ENCODE measurements at places on chromosomes 4 and X.

GRCh38 chr4:40931238-40931637 lies 181.5 kb downstream of the NSUN7 start:
- no peak for DNase-seq

DNA sequence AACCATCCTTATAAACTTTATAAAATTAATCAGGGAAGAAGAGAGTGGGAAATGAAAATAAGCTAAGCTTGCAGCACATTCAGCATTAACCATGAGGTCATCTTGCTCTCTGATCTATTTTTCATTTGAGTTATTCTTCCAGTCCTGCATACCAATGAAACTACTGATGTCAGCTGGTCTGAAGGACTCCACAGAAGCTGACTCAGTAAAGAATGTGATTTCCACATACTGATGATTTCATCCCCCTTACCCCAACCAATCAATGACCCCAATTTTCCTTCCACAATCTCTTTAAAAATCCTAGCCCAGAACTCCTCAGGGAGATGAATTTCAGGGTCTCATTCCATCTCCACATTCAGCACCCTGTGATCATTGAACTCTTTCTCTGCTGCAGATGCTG lies 18.8 kb upstream of the DSPP start:
- DNase-seq: no peak

GRCh38 chr4:94537921-94538628 lies 86.3 kb downstream of the PDLIM5 start:
- no peak for DNase-seq

GRCh38 chr4:182955411-182955810 lies 38.2 kb upstream of the DCTD start:
- no peak for DNase-seq

DNA sequence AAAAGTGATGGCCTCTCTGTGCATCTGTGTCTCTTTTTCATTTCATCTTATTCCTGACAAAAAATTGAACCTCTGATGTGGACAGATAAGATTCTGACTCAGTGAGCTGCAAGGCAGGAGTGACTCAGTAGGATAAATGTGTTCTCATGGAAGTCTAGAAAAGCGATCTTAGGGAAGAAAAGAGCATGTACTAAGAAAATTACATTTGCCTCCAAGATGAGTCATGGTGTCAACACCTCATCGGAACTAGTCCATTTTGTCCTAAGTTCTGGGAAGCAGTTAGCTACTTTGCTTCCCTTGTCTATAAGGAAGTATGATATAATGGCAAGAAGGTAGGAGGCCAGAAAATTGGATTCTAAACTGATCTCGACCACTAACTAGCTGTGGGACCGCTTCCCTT lies 83.5 kb upstream of the AFF2 start:
- DNase-seq: no peak

DNA sequence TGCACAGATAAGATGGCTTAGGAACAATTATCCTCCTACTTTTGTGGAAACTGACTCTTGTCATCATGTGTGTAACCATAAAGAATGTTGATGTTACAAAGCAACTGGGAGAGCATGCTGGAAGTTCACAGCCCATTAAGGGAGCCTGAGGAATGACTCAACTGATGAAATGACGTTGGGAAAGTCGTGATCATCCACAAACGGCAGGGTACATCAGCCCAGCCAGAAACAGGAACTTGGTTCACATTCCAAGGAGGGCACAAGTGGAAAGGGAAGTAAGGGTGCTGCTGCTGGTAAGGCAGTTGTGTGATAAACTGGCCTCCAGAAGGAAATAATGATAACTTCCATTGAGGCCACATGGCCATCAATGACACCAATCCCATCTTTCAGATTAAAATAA lies 6.7 kb downstream of the TEC start:
- no peak for DNase-seq

DNA sequence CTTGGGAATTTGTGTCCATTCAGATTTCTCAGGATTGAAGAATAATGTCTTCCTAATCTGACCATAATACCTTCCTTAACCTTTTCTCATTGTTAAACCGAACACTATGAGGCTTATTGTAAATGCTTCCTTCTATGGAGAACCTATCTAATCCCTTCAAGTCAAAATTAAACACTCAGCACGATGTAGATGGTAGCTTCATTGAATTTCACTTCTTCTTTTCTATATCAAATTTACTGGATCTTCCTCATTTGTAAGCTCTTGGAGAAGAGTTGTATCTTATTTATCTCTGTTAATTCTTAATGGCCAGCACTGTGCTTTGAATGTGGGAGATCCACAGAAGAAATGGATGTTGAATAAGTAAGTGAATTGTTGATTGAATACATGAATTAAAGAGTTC lies 109.0 kb upstream of the RAPGEF2 start:
- no peak for DNase-seq

- DNase-seq: no peak
These were observed 25.5 kb upstream of the NXT2 start for GRCh38 chrX:109511113-109511512.

DNA sequence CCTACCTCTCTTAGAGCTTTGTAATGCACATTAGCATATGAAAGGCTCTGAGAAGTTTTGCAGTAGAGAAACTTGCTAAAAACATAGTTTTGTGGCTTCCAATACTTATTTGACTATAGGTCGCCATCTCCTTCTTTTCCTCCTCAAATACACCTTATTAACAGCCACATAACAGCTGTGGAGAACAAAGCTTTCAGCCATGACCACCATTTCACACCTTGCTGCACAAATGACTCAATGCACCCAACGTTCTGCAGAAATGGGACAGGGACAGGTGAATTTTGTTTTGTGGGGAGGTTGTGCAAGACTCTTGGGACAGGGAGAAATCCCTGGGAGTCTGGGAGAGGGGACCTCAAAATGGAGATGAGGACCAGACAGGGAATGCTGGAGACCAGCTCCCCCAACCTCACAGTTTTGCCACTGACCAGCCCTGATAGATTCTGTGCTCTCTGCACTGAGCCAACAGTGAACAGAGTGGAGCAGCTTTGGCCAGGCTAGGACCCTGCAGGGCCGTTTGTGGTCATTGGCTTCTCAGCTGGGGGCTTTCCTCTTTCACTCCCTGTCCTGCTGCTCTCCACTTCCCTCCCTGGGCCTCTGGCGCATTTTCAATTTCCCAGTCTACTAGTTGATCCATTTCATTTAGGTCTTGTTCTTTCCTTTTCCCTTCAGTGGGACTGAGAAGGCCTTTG lies 16.6 kb downstream of the FRMPD3 start:
- DNase-seq: peak; percentile 28

DNA sequence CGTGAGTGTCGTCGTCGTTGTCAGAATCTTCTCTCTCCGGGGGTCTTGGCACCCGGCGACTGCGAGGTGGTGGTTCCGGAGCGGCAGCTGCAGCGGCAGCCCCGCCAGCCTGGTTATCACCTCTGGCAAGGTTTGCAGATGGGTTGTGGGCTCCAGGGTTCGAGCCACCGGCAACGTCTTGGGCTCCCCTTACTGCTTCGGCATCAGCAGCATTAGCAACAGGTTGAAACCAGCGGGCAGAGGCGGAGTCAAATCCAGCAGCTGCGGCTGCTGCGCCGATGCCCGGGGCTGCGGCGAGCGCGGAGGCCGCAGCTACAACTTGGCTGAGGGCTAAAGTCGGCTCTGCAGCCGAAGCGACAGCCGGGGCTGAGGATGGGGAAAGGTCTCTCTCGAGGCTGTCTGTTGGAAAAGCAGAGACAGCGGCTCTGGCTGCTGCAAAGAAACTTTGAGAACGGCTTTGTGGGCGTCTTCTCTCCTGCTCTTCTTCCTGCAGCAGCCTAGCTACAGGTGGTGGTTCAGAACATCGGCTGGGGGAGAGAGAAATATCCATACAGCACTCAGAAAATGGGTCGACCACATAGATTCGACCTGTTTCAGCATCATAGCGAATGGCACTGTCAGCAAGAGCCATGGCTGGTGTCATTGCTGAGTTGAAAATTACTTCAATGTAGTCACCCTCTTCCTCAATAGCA lies 3.6 kb downstream of the IRS4 start:
- no peak for DNase-seq

- no peak for DNase-seq
These were observed 9.6 kb upstream of the TMSB4X start for GRCh38 chrX:12965131-12965940.

DNA sequence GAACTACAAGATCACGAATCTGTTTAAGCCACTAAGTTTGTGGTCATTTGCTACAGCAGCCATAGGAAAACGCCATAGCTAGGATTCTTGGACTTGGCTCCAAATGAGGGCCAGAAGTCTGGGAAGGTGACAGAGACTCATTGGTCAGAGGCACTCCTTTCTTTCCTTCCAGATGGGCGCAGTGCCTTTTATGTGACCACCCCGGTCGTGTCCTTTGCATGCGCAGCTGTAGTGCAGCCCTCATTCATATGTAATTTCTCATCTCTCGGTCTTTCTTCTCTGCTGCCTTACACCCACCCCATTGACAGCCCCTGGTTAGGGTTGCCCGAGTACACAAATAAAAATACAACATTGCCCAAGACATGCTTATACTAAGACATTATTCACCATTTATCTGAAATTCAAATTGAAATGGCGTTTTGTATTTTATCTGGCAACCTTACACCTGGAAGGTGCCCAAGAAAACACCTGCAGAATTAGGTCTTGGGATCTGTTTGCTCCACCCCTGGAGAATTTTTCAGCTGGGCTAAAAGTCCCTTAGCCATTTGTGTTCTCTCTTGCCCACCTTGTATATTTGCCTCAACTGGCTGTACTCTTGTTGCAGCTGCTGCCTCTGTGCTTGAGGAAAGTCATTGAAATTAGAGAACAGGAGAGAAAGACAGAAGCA lies 21.9 kb downstream of the CCKAR start:
- no peak for DNase-seq

DNA sequence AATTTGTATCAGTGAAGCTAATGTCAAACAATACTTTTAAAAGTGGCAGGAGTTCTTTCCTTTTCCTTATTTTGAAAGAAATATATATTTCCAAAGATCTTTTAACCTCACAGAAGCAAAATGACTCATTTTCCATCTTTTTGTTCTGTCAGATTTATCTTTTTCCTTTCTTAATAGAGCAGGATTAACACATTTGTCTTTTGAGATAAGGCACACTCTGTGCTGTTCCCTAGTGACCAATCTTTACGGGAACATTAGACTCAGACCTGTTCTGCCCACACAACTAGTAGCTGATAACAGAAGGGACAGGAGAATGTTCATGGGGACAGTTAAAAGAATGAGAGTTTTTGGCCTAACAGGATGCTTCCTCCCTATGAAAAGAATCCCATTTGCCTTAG lies 381.2 kb downstream of the STPG2 start:
- no peak for DNase-seq

- no peak for DNase-seq
These were observed 18.6 kb downstream of the AFM start for GRCh38 chr4:73499996-73500765.

- DNase-seq: no peak
These were observed 33.8 kb upstream of the FGFR3 start for GRCh38 chr4:1759170-1759817.

DNA sequence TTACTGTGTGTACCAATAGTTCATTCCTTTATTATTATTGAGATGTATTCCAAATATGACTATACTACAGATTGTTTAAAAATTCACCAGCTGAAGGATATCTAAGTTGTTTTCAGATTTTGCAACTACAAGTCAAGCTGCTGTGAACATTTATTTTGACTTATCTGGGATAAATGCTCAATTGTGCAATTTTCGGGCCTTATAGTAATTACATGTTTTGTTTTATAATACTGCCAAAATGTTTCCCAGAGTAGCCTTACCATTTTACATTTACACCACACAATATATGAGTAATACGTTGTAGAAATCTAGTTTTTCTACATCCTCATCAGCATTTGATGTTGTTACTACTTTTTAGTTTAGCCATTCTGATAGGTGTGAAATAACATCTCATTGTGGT lies 179.6 kb downstream of the ANTXR2 start:
- no peak for DNase-seq

DNA sequence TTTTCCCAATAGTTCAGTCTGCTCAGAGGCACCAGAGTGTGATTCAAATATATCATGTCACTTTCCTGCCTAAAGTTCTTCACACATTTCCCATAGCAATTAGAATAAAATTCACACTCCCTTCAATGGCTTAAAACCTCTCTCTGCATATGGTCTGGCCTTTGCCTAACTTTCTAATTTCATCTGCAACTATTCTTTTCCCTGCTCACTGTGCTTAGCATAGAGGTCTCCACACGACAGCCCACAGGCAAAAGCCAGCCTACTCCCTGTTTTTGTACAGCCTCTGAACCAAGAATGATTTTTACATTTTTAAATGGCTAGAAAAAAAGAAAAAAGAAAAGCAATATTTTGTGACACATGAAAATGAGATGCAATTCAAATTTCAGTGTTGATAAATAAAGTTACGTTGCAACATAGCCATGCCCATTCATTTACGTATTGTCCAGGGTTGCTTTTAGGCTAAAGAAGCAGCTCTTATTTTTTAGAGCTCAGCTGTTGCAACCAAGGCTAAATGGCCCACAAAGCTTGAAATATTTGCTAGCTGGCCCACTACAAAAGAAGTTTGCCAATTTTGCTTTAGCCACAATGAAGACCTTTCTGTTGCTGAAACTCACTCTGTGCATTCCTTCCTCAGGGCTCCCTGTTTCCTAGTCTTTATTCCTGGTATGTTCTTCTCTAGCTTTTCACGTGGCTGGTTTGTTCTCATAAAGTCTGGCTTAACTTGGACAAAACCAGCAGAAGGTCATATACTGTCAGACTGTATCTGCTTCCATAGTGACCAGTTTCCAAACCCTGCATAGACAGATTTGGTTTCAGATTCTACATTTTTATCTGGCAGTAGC lies 26.6 kb upstream of the IRF2 start:
- DNase-seq: no peak

DNA sequence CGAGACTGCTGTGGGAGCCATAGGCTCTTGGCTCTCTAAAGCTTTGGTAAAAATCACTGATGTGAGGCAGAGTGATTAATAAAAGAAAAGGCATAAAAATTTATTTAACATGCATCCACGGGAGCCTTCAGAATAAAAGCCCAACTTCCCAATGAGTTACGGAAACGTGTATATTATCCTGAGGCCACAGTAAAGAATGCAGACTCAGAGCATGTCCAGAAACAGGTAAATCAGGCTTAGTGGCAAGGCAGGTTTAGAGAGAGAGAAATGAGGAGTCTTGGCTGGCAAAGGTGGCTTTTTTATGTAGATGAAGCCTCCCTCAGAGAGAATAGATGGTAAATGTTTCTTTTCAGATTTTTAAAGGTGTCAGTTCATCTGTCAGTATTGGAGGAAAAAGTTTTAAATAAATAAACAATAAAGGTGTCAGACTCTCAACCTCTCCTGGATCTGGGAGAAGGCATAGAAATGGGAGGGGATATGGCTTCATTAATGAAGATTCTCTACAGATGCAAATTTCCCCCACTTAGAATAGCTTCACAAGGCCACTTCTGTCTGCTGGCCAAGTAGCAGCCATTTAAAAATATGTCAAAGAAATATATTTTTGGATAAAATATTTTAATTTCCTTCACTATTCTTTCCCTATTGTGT lies 24.0 kb downstream of the C4orf51 start:
- DNase-seq: no peak

Data from germinal center (tissue), 1 donor.